ENCODE measurements at places on chromosomes 7 and 10.

GRCh38 chr7:102836191-102836919 is 76.4 kb upstream of the LRRC17 start:
- DNase-seq: peak; percentile 88

DNA sequence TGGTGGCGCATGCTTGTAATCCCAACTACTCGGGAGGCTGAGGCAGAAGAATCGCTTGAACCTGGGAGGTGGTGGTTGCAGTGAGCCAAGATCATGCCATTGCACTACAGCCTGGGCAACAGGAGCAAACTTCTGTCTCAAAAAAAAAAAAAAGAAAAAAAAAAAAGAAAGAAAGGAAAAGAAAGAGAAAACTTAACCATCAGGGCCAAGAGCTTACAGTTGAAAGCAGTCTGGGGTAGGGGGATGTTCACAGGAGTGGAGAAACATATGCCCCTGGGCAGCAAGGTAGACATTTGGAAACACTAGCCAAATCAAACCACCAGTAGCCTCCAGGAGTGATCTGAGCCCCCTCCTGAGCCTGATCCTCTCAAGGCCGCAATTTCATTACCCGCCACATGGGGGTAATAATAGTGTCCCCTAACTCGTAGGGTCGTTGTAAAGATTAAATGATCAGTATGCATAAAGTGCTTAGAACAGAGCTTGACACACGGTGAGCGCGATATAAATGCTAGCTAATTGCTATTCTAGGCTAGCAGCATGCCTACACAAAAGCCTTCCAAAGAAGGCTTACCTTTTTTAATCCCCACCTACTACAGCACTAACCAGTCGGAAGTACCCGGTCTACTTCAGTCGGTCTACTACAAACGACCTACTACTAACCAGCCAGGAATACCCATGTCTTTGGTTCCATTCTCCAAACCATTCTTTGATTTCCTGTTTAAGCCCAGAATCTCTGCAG is 274.3 kb upstream of the NEBL start:
- DNase-seq: no peak

DNA sequence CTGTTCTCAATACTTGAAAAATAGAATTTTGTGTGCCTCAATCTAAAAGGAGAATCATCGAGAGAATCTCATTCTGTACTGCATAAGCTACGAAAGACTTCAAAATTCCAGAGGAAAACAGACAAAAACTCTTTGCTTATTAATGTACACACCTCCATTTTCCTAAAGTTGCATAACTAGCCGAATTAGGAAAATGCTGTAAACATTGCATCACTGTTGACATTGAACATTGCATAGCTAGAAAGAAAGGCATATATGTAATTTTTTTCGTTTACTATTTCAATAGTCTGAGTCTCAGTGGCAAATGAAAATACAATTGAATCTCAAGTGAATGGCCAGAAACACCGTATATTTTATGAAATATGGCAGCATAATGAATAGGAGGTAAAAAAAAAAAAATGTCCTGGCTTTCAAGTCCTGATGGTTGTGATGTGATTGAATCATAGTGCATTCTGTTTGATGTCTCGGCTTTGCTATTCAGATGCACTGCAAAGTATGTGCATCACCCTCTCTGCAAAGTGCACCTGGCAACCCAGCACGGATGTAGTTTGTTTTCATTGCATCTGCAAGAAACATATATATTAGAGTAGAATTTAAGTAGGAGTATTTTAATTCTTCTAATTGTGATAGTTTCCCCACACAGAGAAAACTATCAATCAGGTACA is 196.7 kb downstream of the VTI1A start:
- peak; percentile 48 for DNase-seq

DNA sequence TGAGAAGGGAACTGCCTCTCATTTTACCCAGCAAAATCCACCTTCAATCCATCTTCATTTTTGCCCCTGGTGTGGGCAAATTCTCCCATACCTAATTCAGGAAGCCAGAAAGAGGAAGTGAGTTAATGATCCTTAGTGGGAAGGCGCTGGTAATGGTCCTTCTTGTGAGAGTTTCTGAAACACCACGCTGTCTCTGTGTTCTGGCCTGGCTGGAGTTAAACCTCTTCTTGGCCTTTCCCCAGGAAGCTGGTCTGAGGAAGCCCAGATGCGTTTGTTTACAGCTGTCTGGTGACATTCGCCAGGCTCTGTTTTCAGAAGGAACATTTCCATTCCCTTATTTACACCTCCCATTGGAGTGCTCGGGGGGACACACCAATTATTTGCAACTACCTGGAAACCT is 24.3 kb downstream of the HTRA1 start:
- peak; percentile 91 for DNase-seq

DNA sequence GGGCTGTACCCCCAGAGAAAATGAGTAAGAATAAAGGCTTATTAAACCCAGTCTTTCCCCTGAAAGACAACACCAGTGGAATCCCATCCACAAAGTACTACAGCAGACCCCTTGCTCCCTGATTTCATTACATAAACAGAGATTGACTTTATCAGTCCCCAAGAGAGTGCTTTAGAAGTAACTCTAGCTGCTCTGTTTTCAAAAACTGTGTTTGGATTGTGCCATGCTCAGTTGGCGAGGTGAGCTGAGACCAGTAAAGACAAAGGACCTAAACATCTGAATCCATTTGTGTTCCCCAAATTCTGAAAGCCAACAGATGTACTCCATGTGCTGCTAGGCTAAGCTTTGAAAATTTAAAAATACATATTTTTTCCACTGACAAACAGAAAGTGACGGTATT is 127.0 kb downstream of the ATE1 start:
- DNase-seq: no peak

GRCh38 chr10:31413325-31413724 is 94.3 kb downstream of the ZEB1 start:
- DNase-seq: peak; percentile 47

DNA sequence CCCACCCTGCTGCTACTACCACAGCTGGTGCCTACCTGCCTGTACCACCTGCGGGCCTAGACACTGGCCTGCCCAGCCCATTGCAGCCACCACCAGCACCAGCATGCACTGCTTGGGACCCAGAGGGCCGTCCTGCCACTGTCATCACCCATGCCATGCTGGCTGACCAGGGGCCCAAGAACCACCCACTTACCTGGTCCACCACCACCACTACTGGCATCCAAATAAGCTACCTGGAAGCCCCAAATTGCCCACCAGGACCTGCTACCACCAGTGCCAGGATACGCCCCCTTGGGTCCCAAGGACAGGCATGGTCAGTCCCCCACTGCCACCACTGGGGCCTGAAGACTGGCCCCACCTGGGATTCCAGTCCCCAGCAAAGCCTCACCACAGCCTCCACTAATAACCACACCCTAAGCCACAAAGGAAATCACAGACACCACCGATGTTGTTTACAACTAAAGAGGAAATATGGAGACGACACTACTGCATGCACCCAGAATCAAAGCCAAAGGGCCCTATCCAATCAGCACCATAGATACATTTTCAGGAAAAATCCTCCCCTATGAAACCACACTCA is 70.5 kb upstream of the DIP2C start:
- DNase-seq: no peak
